ENCODE measurements at places on chromosomes 7 and 10.
A peak's percentile ranks its signal among the peaks of the same experiment; 100 is the strongest.

DNA sequence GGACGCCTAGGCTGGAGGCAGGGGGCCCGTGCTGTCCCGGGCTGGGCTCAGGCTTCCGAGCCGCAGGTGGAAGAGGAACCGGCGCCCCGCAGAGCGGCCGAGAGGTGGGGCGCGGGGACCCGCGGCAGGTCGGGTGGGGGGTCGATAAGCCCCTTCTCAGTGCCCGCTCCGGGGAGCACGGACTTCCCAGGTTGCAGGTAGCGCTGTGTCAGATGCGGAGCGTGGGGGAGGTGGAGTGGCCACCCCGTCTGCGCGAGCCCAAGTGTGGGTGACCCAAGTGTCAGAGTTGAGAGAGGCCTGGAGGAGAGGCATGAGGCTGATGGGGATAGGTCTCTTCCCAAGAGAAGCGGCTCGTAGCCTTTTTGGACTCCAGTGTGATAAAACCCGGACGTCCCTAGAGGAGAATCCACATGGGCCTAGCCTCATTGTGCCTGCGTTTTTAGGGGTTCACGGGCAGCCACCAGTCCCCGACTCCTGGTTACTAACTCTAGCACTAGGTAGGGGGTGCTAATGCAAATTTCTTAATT, 580 bp downstream of the EEPD1 start:
- DNase-seq = no peak

DNA sequence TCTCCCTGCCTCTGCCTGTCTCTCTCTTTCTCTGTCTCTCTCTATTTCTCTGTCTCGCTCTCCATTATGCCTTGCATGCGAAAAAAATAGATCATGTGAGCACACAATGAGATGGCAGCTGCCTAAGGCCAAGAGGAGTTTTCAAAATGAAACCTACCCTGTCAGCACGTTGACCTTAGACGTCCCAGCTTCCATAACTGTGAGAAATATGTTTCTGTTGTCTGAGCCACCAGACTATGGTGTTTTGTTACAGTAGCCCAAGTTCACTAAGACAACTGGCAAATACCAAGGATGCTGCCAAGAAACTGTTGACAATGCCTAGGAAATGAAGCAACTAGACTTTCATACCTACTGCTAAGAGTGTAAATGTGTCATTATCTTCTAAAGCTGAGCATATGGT, 70.6 kb upstream of the PLXDC2 start:
- DNase-seq = no peak

DNA sequence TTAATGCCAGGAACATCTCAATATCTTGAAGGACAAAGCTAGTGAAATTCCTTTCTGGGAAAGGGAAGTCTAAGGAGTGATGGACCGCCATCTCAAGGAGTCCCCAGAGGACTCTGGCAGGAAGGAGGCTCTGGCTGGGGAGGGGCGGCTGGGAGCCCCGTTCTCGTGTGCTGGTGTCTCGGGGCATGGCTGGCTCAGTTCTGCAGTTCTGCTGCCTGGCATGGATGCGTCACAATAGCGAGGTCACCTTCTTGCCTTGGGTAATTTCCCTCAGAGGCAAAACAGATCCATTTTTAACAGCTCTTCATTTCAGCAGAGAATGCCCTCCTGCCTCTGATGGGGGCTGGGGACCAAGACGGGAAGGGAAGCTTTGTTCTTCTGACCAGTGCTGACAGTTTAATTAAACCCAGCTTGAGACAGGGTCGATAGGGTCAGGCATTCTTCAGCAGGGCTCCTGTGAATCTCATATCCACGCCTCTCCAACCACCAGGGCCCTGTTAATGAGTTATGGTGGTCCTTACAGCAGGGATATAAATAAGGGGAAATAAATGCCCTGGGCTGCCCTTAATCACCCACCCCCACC, 35.7 kb downstream of the SLIT1 start:
- no peak for DNase-seq

- DNase-seq = no peak
These were observed 25.7 kb upstream of the CDHR3 start for GRCh38 chr7:105937411-105937810.

GRCh38 chr10:102948786-102949185, 30.7 kb downstream of the CNNM2 start:
- no peak for DNase-seq

DNA sequence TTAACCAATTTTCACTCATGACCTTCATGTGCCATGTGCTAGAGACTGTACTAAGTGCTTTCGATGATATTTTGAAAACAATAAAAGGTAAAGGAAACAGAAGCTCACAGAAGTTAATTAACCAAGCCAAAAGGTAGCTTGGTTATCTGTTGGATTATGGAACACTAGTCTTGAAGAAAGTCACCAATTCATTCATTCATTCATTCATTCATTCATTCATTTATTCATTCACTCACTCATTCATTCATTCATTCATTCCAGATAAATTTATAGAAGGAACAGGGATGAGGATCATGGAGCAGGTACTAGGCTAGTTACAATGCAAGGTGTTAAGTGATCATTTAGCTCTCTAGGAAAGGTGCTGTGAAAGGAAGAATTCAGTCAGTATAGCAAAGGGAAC, 322.8 kb downstream of the MAGI2 start:
- no peak for DNase-seq

- no peak for DNase-seq
These were observed 483.6 kb downstream of the NRG3 start for GRCh38 chr10:82358486-82359099.

DNA sequence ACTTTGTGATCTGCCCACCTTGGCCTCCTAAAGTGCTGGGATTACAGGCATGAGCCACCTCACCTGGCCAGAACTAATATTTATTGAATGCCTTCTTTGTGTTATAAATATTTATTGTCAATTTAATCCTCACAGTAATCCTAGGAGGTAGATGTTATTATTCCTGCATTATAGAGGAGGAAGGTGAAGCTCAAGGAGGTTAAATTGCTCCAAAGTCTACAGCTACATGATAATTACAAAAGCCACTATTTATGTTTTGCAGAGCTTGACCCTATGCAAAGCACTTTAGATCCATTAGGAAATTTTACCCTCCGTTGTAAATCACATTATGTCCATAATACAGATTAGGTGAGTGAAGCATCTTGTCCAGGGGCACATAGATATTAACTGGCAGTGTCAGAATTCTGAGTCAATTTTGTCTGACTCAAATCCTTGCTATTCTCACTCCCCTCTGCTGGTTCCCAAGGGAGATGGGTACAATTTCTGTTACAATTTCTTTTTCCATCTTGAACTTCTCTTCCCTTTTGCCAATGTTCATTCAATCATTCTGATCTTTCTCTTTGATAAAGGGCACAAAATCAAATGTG, 25.7 kb upstream of the CDK14 start:
- no peak for DNase-seq

- DNase-seq = no peak
These were observed 9.8 kb upstream of the MAFK start for GRCh38 chr7:1520539-1521234.

- no peak for DNase-seq
These were observed 286.3 kb downstream of the TNS3 start for GRCh38 chr7:47295606-47296005.

GRCh38 chr7:66043681-66044497, 31.7 kb upstream of the ASL start:
- peak; percentile 9 for DNase-seq

DNA sequence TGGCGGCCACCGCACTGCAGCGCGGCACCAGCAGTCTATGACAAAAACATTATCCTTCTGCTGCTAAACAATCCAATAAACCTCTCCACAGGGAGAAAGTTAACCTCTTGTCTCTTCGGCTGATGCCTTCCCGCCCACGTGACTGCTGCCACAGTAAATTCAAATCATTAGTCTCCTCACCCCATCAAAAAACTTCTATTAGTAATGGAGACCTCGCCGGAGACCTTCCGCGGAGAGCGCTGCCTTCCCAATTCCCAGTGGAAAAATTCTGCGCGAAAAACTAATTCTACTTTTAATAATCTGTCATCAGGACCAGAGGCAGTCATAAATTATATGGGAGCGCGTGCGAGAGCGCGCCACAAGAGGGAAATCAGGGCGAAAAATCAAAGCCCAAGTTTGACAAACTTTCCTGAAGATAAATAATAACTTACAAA, 90.0 kb upstream of the PAX2 start:
- DNase-seq = no peak

DNA sequence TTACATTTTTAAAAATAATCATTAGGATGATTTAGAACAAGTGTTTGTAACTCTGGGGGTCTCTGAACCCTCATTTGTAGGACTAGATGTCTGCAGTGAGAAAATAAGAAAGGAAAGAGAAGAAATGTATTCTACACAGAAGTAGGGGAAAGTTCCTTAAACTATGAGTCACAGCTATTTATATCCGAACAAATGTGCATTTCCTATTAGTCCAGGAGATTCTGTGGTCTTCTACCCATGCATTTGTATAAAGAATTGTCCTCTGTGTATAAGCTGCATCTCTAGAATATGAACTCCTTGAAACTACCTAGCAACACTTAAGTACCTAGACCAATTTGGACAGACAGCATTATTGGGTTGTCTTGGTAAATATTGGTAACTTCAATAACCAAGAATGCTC, 15.9 kb upstream of the CD36 start:
- DNase-seq = no peak

DNA sequence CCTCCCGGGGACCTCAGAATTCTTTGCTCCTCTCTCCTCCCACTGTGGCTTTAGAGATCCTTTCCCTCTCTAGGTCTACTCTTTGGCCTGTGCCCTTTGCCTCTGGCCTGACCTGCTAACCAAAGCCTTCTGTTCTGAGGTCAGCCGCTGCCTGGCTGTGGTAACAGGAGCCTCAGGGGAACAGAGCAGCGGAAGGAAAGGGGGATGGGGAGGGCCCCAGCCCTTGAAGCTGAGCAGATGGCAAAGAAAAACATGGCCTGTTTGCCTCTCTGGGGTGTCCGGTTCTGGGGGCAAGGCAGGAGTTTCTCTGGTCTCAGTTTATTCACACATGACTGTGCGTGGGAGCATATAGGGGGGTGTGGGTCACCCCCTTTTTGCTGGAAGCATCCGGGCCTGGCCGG, 28.2 kb downstream of the COL26A1 start:
- DNase-seq = peak; percentile 17

DNA sequence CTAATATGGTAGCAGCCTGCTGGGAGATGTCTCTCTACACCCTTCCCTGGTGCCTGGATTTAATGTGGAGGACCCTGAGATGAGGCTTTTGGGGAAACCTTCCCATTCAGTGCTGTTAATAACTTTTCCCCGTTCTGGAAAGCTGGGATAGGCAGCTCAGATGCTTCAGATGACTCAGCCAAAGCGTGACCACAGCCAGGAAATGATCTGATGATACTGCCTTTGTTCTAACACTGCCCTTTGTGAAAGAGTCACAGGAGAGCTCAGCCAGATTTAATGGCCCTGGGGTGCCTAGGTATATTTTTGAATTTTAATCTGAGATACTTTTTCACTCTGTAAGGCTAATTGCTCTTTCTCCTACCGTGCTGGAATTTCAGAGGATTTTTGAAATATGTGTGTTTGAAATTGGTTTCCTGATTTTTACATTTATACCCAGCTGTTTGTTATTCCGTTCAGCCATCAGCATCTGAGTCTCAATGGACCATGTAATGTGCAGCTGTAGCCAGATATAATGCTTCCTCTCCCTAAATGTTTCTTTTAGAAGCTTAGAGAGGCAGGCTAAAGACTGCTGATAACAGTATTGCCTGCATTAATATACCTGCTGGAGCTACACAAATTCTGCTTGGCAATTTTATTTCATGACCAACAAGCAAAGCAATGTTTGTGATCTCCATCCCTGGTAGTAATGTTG, 17.8 kb downstream of the CELF2 start:
- no peak for DNase-seq

DNA sequence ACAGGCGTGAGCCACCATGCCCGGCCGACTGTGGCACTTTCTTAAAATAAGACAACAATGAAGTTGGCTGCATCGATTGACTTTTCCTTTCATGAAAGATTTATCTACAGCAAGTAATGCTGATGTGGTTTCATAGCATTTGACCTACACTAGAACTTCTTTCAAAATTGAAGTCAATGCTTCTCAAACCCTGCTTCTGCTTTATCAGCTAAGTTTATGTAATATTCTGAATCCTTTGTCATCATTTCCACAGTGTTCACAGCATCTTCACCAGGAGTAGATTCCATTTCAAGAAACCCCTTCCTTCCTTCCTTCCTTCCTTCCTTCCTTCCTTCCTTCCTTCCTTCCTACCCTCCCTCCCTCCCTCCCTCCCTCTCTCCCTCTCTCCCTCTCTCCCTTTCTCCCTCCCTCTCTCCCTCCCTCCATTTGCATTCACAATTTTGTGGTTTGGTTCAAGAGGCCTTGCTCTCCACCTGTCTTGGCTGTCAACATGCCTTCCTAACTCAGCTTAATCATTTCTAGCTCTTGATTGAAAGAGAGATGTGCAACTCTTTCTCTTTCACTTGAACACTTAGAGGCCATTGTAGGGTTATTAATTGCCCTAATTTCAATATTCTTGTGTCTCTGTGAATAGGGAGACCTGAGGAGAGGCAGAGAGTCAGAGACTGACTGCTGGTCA, 52.1 kb downstream of the HDAC9 start:
- DNase-seq = no peak

DNA sequence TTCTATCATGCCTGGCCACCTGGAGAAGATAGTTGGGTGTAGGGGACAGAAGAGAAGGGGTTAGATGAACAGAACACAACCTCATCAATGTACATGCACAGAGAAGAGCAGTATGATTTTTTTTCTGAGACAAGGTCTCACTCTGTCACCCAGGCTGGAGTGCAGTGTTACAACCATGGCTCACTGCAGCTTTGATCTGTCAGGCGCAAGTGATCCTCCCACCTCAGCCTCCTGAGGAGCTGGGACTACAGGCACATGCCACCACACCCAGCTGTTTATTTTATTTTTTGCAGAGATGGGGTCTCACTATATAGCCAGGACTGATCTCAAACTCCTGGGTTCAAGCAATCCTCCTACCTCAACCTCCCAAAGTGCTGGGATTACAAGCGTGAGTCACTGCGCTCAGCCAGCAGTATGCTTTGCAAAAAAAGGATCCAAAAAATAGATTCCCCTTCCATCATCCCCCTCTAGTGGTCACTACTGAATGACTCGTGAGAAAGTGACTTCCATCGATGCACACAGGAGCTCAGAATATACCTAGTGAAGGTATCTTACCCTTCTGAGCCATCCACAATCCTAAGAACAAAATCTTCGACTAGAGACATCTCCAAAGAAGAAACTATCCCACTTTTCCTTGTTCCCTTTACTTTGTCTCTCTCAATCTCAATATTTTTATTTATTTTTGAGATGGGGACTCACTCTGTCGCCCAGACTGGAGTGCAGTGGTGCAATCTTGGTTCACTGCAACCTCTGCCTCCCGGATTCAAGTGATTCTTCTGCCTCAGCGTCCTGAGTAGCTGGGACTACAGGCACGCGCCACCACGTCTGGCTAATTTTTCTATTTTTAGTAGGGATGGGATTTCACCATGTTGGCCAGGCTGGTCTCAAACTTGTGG, 21.0 kb downstream of the ZCWPW1 start:
- DNase-seq = no peak

GRCh38 chr10:124482236-124482800, 20.7 kb downstream of the LHPP start:
- DNase-seq = no peak

DNA sequence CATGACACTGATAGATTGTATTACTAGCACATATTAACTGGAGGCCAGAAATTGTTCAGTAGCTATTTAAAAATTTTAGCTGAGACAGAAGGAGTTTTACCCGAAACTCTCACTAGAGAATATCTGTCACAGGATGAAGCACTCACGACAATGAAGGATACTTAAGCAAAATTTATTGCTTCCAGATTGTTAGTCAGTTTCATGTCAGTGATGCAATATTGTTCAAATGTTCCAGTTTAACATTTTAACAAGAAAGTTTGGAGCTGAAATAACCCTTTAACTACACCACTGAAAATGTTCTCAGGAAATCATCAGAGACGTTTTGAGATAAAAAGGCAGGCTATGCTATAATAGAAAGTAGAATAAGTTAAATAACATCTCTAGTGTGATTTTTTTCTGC, 15.0 kb upstream of the CADPS2 start:
- no peak for DNase-seq

GRCh38 chr7:39577229-39577874, 11.1 kb downstream of the YAE1 start:
- DNase-seq = no peak

Measured in stimulated activated CD8-positive, alpha-beta memory T cell treated with anti-CD3 and anti-CD28 coated beads, Interleukin-2, amount 100 ng/mL, for 48 hours (primary cell).